ENCODE measurements at places on chromosomes 6 and 20.

DNA sequence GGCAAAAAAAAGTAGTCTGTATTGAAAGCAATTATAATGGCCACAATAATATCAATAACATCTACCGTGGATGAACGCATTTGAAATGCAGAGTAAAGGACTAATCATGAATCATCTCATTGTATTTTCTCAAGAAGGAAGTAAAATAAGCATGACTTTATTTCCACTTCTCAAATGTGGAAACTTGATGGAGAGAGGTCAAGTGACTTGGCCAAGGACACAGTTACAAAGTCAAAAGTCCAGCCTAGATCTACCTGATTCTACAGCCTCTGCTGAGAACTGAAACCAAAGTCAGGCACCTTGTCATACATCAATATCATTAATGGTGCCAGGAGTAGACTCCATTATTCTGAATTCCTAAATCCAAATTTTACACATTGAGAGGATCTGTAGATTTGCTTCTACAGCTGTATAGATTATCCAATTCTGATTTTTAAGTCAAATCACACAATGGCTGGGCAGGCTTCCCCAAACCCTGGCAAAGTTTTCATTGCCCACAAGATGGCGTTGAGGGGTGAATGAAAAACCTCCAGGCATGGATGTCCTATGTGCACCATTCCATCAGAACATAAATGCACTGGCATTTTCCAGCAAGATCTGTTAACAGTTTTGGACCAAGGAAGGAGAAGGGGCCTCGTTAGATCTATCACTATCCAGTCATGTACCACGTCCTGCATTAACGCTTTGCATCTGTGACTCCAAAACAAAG lies 423.1 kb downstream of the MAFB start:
- no peak for DNase-seq

GRCh38 chr6:166864333-166864732 lies 92.0 kb downstream of the RNASET2 start:
- DNase-seq: no peak

GRCh38 chr6:106714281-106714680 lies 84.9 kb downstream of the QRSL1 start:
- DNase-seq: no peak

DNA sequence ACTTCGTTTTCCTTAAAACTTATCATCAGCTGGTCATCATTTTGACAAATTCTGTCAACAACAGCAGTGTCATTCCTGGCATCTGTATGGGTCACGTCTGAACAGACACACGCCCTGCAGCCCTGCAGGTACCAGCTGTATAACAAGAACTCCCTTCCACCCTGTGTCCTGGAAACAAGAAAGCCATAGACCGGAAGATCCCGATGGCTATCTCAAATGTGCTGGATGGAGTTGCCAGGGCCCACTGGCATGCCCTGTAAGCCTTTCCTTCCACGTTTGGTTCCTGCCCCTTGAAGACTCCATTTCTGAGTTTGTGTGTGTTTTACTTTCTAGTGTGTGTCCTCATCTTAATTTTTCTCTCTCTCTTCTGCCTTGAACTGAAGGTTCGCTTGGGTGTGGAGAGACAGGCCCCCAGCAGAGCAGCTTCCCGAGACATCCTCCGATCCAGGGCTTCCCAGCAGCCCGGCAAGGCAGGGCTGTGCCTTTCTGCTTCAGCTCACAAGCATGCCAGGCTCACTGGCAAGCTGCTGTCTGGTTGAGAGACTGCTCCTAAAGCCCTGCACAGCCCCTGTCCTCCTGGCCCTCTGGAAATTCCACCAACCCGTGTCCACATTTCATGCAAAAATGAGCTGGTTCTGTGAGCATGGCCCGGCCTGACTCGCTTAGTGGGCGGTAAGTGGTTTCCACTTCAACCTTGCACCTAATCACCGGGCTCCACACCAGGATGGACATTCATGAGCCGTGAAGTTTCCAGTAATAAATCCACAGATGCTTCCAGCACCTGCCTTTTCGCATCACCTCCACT lies 8.7 kb downstream of the GFRA4 start:
- DNase-seq: no peak

DNA sequence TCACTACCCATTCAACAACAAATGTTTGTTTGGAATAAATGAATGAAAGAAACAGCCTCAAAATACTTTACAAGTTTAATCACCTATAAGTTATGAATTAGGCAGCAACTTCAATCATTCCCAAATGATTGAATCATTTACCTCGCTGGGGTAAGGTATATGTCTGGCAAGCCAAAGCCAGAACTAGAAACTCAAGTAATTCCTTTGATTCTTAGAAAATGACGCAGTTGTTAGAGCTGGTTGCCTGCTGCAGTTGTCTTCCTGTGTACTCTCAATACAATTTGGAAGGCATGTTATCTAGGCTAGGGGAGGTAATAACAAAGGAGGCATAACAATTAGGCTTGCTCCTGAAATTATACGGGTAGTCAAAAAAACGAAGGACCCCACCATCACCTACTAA lies 160.6 kb downstream of the ATXN1 start:
- DNase-seq: no peak

GRCh38 chr20:4299773-4300172 lies 284.4 kb upstream of the RNF24 start:
- DNase-seq: no peak

DNA sequence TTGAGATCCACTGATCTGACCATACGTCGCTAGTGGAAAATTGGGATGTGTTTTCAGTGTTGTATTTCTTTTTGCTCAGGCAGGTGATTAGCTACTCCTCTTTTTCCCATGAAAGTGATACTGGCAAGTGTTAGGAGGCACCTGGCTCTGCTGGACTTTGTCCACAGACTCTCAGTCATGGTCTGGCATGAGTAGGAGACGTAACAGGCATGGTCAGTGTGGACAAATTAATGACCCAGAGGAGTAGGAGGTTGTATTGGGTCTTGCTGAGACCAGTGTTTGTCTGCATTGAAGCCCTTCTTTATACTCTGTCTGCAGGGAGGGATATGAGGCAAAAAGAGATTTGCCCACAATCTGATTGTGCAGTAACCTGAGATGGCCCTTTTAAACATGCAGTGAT lies 178.7 kb downstream of the DTNBP1 start:
- no peak for DNase-seq

- no peak for DNase-seq
These were observed 98.8 kb downstream of the MYLK4 start for GRCh38 chr6:2651961-2652360.

DNA sequence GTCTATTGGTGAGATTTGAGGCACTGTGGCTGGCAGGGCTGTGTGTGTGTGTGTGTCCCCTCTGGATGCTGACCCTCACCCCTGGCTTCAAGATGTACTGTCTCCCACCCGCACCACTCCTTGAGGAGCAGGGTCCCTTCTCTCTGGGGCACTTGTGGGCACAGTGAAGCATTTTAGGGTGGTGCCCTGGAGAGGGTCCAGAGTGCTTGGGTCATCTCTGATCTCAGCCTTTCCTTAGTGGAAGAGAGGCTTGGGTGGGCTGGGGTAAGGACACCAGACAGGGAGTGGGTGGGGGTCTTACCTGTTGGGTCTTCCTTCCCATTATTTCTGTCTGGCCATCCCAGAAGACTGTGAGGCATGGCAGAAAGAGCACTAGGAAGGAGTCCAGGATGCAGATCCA lies 66.1 kb downstream of the EFCAB8 start:
- DNase-seq: no peak

DNA sequence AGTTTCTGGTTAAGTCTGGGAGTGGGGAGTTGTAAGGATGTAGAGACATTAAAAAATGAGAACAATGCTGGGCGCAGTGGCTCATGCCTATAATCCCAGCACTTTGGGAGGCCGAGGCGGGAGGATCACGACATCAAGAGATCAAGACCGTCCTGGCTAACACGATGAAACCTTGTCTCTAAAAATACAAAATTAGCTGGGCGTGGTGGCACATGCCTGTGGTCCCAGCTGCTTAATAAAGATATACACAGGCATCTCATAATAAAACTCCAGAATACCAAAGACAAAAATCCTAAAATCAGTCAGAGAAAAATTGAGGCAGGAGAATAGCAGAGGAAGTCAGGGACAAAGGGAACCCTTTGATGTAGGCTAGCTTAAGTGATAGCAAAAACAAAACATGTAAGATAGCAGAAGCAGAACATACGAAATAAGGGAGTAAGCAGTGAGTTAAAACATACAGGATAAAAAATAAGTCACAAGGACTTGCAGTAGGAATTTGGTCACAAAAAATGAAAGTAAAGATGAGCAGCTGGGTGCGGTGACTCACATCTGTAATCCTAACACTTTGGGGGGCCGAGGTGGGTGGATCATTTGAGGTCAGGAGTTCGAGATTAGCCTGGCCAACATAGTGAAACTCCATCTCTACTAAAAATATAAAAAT lies 23.6 kb downstream of the DDX43 start:
- no peak for DNase-seq

DNA sequence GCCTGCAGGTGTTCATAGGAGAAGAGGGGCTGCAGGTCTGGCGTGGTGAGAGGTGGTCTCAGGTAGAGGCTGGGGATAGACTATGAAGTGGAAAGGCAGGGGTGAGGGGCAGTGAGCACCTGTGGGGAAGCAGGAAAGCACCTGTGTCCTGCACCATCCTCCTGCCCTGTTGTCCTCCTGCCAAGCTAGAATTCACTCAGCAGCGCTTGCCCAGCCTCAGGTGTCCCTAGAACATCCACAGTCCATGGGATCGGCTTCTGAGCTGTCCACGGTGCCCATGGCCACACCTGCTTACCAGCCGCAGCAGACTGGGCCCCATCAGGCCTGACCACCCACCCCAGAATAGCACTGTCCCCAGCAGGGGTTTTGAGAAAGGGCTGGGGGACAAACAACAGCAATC lies 456.2 kb upstream of the SULF2 start:
- DNase-seq: no peak

- no peak for DNase-seq
These were observed 24.5 kb downstream of the PSMG4 start for GRCh38 chr6:3283241-3283640.

DNA sequence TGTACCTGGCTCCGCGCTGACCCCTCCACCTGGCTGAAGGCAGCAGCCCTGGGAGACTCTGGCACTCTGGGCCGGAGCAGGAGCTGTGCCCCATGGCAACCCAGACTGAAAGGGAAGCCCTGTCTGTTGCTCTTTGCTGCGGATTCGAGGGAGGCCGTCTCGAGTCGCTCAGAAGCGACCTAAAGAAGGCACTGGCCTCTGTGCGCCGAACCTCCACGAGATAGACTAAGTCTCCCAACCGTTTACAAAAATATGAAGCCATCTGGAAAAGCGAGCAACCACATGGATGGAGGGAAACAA lies 10.5 kb upstream of the TBX18 start:
- DNase-seq: no peak

DNA sequence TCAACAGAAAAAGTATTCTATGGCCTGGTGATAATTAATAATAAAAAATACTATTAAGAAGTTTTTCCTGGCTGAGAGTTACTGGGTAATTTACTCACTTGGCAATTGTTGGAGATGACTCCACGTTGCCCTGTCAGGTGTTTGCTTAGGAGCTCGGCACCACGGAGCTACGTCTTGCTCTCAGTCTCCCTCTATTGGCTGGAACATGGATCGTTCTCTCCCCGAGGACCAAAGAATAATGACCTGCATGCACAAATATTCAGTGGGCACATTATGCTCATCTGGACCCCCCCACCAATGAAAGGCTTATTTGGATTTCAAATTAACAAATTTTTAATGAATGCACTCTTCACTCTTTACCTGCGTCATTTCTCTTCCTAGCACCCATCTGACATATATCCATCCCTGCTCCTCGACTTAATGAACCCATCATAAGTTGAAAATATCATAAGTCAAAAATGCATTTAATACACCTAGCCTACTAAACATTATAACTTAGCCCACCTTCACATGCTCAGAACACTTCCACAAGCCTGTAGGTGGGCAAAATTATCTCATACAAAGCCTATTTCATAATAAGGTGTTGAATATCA lies 71.0 kb upstream of the CD83 start:
- DNase-seq: peak; percentile 9

DNA sequence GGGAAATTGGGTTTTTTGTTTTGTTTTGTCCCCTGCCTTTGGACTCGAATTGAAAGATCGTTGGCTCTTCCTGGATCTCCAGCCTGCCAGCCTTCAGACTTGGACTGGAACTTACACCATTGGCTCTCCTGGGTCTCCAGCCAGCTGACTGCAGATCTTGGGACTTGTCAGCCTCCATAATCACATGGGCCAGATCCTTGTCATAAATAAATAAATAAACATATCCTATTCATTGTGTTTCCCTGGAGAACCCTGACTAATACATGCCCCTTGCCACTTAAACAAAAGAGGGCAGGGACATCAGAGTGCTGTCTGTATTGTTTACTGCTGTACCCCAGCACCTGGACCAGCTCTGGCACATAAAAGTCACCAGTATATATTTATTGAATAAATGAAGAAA lies 101.5 kb downstream of the CAP2 start:
- DNase-seq: no peak

- no peak for DNase-seq
These were observed 96.6 kb downstream of the TMEM242 start for GRCh38 chr6:157226761-157227160.

GRCh38 chr6:12401200-12401599 lies 111.0 kb downstream of the EDN1 start:
- no peak for DNase-seq

DNA sequence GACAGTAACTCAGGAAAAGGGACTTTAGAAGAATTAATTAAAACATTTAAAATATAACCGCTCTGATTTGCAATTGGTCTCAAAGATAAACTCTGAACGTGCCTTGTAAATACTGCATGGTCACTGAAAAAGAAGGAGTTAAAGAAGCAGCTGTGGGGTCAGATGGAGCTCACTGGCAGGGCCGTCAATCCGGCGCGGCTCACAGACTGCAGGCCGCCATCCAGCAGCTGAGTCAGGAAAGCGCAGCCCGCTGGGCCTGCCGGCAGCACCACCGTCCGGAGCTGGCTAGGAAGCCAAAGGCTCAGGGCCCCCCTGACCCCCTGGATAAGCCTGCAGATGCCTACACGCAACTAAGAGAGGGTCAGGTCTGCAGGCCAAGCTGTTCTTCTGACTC lies 54.2 kb upstream of the FRMD1 start:
- DNase-seq: no peak

GRCh38 chr6:52125139-52125538 lies 37.7 kb upstream of the PKHD1 start:
- DNase-seq: no peak

DNA sequence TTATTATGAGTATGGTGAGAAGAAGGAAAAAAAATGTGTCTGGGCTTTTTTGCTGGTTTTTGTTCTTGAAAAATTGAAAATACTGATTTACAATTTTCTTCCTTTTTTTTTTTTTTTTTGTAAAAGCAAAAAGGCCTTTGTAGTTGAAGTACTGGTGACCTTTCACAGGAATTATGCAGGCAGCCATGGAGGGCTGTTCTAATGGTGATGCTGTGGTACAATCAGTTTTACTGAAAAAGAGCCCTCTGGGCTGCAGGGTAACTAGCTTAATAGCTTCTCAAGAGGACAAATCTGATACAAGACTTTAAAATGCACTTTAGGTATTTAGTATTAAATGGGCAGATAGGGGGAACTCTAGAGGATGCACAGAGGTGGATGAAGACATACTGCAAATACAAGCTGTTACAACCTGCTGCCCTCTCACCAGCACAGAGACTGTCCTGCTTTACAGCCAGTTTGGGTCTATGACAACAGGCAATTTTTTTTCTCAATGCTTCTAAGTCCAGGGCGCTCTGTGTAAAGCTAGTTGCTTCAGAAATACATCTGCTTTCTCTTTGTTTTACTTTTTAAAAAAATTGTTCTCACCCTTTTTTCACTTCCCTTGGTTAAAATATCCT lies 61.6 kb upstream of the HS3ST5 start:
- no peak for DNase-seq

All from stimulated activated CD8-positive, alpha-beta memory T cell treated with anti-CD3 and anti-CD28 coated beads, Interleukin-4, amount 100 ng/mL, for 24 hours (primary cell).